A549 treated with CORT108297 at 1 μM for 4 hours (cell line): ENCODE measurements at places on chromosomes 3 and 15. TPM values are rescaled to one million over a fixed set of nuclear protein-coding genes. Genes with fewer than 3 reads are reported as not detected.

The SUCLG2 gene
- 32.7 to 47.4 TPM (median 37.9 TPM) in 5 replicates for total RNA-seq

The RETNLB gene
- not detected in 5 replicates for total RNA-seq

The LYZL4 gene
- not detected in 5 replicates for total RNA-seq

The VGLL4 gene
- 27.1 to 34.1 TPM (median 31.1 TPM) in 5 replicates for total RNA-seq

The ANKUB1 gene
- total RNA-seq: 0.06 TPM in 1 of 5 replicates, not detected in the others

The BHLHE40 gene
- 81.0 to 103 TPM (median 94.9 TPM) in 5 replicates for total RNA-seq

The DYNLT2B gene
- total RNA-seq: 22.8 to 26.6 TPM (median 25.2 TPM) in 5 replicates
